ENCODE measurements at places on chromosomes 6 and 20.

GRCh38 chr20:951384-952169 is 35.4 kb upstream of the ANGPT4 start:
- DNase-seq, result no peak

DNA sequence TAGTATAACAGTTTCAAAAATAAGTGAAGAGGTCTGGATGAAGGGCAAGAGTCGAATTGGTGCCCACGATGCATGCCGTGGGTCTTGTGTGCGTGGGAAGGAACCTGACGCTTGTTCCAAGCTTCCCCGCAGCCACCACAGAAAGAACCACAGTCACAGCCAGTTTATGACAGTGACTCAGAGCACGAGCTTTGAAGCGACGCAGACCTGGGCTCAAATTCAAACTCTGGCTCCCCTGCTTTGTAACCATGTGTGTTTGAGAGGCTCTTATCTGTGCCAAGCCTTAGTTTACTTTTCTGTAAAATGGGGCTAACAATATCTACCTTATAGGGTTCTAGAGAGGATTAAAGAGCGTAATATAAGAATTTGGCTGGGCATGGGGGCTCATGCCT is 65.5 kb downstream of the SYNJ2 start:
- no peak for DNase-seq

GRCh38 chr6:105744815-105745214 is 341.3 kb upstream of the PRDM1 start:
- no peak for DNase-seq

GRCh38 chr6:83231146-83231545 is 38.0 kb downstream of the RWDD2A start:
- peak; percentile 92 for DNase-seq
